ENCODE measurements at places on chromosomes 6 and 20. TPM values are rescaled to one million over a fixed set of nuclear protein-coding genes. Genes with fewer than 3 reads are reported as not detected.

The MYB gene
- total RNA-seq = 0.19 TPM

The FOXA2 gene
- not detected for total RNA-seq

The MAP3K5 gene
- total RNA-seq = 5.8 TPM

The PRPF6 gene
- 79.6 TPM for total RNA-seq

- no peak for DNase-seq
Measured at GRCh38 chr6:43887906-43888683, 118.1 kb downstream of the VEGFA start.

The ACTR5 gene
- total RNA-seq = 14.1 TPM

DNA sequence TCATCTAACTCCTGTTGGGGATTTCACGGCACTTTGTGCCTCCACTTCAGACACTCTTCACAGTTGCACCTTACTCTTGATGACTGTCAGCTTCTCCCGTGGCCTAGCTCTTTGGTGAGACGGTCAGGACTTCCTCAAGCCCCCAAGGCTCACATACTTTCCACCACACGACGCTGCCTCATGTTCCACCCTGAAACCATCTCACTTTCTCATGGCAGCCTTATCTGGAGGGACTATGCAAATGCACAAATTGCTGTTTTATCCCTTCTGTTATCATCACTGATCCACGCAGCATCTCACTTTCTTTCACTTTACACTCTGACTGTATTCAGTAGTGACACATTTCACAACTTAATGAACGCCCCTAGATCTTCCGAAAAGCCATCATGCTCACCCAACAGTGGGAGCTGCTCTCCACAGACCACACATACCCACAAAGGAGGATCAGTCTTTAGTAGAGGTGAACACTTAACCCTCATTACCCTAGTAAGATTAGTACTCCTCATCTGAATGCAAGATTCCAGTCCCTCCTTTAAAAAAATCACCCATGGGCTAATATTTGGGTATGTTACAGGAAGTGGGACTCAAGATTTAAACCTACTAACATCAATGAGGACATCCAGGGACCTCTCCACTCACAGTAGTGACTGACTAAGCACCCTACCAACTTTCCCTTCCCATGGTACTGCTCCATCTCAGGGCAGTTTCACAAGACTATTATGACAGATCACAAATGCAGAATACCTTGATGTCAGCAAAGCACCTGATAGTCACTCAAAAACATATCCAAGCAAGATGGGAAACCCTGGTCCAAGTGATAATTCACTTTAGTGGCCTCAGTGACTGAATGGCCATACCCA lies 35.4 kb downstream of the FYN start:
- no peak for DNase-seq

GRCh38 chr6:17493286-17493685 lies 99.9 kb downstream of the CAP2 start:
- peak; percentile 87 for DNase-seq

DNA sequence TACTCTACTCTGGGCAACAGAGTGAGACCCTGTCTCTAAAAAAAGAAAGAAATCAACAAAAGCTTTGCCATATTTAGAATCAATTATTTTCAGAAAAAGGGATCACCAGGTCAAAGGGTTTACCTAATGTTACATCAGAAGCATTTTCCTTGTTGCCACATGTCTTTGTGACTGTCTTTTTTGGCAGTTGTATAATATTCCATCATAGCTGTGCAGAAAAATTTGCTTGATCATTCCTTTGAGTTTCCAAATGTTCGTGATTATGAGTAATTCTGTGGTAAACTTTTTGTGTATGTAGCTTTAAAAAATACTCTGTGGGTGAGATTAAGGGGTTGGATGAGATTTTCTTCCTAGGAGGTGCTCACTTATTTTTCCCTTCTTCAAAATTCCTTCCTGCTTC lies 26.4 kb downstream of the PNPLA1 start:
- no peak for DNase-seq

GRCh38 chr6:85824329-85824728 lies 181.6 kb upstream of the SYNCRIP start:
- peak; percentile 7 for DNase-seq

DNA sequence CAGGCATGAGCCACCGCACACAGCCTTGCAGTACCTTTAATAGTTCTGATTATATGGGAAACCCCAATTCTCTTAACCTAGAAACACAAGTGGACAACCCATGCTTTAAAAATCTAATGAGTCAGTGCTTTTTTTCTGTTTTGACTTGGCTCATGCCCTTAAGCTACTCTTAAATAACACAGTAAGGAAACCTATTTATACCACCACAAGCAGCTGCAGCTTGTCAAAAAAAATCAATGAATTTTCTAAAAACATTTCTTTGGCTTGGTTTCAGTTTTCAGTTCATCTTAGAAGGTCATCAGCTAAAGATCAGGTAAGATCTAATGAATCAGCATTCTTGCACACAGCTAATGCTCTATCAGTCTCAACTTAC lies 124.1 kb upstream of the DST start:
- peak; percentile 41 for DNase-seq

- DNase-seq = no peak
Measured at GRCh38 chr20:13755809-13756208, 28.9 kb downstream of the ESF1 start.

The PLEKHG1 gene
- total RNA-seq = 42.3 TPM

GRCh38 chr20:62702895-62703852 lies 5.5 kb upstream of the NTSR1 start:
- peak; percentile 96 for DNase-seq

- DNase-seq = peak; percentile 61
Measured at GRCh38 chr6:144585217-144585814, 300.2 kb downstream of the UTRN start.

GRCh38 chr6:153942361-153942760 lies 96.7 kb upstream of the OPRM1 start:
- DNase-seq = no peak

DNA sequence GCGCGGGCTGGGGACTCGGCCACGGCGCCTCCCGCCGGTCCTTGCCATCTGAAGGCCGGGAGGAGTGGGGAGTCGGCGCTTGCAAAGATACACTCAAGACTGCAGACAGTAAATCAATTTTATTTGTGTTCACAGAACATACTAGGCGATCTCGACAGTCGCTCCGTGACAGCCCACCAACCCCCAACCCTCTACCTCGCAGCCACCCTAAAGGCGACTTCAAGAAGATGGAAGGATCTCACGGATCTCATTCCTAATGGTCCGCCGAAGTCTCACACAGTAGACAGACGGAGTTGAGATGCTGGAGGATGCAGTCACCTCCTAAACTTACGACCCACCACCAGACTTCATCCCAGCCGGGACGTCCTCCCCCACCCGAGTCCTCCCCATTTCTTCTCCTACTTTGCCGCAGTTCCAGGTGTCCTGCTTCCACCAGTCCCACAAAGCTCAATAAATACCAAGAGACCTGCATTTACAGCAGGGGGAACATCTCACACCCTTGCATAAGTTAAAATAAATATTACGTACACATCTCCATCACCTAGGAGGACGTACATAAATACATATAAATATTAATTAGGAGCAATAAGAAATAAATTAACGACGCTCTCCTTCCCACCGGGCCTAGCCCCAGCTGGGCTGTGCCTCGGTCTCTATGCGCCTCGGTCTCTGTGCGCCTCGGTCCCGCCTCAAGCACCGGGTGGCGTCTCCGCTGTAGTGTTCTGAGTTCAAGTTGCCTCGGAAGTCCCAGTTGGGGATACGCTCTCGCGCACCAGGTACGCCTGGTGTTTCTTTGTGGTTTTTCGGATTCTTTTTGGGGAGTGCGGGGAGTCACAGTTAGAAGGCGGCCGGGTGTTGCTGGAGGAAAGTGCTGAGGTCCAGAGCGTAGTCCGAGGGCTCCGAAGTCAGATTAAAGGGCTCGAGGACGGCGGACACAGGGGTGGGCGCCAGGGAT lies 889 bp upstream of the FLOT1 start:
- DNase-seq = peak; percentile 42

GRCh38 chr6:159594750-159595117 lies 98.3 kb downstream of the SOD2 start:
- peak; percentile 53 for DNase-seq

The B3GAT2 gene
- total RNA-seq = not detected

The TNFRSF21 gene
- total RNA-seq = 56.0 TPM

DNA sequence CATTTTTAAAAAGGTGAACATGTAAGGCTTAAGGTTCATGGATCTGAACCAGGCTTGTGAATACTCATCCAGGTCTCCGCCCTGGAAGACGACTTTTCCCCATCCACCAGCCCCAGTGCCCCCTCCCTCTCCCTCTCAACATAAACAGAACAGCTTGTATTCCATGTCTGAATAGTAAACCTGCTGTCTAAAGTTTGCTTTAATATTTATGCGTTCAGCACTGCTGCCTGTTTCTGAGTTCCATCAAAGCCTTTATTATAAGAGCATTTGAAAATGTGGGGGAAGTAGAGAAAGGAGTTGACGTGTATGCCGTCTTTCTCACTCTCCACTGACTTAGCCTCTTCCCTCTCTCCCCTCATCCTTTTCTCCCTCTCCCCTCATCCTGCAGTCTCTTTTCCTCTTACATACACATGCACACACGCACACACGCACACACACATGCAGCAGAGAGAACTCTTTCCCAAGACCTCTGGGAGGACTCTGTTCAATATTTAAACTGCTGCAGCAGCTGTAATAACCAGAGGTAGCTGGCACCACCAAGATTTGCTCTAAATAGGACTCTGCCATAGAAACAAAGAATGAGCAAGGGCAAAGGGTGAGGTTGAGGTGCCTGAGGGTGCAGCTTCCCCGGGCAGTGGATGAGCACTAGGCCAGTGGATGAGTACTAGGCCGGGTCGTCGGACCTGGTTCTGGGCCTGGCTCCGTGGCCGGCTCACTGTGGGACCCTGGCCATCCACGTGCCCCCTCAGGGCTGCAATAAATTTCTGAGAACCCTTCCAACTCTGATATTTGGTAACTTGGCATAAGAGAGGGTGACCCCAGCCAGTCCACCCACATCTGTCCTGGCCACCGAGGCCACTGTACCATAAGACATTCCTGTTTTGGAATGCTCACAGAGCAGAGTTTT lies 35.4 kb upstream of the VSTM2L start:
- no peak for DNase-seq

GRCh38 chr6:73774311-73774774 lies 78.3 kb downstream of the CD109 start:
- peak; percentile 69 for DNase-seq

The PTCRA gene
- not detected for total RNA-seq

Measured in dermis blood vessel endothelial cell (primary cell).